ENCODE measurements at places on chromosomes 13 and 19.
A peak's percentile ranks its signal among the peaks of the same experiment; 100 is the strongest.

DNA sequence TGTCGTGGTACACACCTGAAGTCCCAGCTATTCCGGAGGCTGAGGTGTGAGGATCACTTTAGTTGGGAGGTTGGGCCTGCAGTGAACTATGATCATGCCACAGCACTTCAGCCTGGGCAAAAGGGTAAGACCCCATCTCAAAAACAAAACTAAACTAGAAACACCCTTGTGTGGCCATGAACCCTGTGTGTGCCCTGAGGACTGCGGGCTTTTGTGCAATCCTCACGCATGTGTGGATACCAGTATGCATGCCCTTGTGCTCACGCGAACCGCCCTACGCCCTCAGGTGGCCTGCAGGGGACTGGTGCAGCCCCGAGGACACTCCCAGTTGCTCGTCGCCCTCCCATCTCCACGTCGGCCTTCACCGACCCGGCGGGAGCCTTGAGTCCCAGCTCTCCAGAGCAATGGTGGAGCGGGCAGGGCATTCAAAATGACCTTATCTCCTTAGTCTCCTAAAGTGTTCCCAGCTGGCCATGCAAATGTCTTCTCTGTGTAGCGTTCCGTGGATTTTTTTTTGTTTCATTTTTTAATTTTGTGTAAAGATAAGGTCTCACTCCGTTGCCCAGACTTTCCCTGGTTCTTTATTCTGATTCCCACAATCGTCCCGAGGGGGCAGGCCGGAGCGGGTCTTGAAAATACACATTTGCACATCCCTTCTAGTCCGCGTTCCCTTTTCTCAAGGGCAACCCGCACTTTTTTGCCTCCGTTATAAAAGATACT is 868 bp upstream of the EGLN2 start:
- DNase-seq = peak; percentile 66

- DNase-seq = no peak
Observed at GRCh38 chr13:79941752-79942151, 399.2 kb downstream of the SPRY2 start.

- DNase-seq = no peak
Observed at GRCh38 chr13:110186231-110186855, 120.6 kb downstream of the COL4A1 start.

GRCh38 chr13:25170554-25171111 is 1.5 kb downstream of the AMER2 start:
- DNase-seq = peak; percentile 76

DNA sequence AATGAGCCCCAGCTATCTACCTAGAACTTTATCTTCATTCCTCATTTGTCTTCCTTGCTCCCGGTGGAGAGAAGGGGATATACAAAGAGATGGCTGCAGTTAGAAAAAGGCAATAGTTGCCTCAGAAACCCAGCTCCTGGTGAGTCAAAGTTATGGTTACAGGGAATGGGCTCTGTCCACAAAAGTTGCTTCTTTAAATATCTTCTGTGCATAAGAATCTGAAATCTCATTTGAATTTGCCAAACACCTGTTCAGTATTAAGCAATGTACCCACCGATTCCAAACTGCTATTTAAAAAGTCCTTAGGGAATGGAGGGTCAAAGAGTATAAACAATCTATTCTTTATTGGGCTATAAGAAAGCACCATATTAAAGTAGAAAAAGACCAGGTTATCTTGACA is 48.4 kb downstream of the DCLK1 start:
- DNase-seq = no peak

DNA sequence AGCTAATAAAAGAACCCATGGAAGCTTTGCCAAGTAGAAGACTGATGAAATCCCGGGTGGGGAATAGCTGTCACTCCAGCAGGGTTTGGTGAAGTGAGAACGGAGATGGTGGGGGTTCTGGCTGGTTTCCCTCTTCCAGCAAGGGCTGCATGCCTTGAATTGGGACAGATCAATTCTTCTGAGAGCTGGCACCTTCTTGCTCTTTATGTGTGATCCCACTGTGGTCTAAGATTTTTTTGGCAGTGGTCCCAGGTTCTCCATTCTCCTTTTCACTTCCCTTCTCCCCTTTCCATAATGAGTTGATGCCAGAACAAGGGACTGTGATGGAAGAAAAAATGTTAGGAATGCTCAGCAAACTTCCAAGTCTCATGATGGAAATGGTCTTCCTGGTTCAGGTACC is 50.0 kb downstream of the TNFSF11 start:
- DNase-seq = no peak

GRCh38 chr13:46675016-46675415 is 121.9 kb downstream of the ESD start:
- no peak for DNase-seq

DNA sequence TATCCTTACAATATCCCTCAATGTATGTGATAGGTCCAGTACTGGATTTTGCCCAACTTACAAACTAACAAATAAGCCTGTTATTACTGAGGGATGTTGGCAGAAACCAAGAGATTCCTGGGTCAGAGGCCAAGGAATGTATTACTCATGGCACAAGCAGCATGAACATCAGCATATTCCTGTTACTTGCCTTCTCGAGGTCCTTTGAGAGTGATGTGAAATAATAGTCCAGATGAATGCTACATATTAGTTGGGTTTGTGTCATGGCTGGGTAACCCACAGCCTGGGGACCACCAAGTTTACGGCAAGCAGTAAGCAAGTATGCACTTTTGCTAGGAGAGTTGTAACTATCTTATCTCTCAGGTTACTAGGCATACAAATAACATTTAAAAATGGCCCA is 384.5 kb upstream of the GPC6 start:
- DNase-seq = no peak

DNA sequence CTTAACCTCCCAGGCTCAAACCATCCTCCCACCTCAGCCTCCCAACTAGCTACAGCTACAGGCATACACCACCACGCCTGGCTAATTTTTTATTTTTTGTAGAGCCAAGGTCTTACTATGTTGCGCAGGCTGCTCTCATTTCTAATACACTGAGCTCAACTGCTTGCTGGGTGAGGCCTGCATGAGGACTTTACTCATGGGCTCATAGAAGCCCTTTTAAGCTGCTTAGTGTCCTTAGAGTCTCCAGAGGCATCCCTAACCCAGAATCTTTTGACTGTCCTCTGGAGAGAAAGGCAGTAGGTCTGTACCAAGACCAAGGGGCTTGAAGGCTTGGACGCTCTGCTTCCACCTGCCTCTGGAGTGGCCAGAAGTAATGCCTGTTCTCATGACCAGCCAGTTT is 141.6 kb downstream of the TM9SF2 start:
- DNase-seq = no peak

GRCh38 chr13:77729502-77730221 is 32.2 kb downstream of the SLAIN1 start:
- DNase-seq = no peak

- no peak for DNase-seq
Observed at GRCh38 chr19:16530540-16531379, 11.5 kb downstream of the CHERP start.

DNA sequence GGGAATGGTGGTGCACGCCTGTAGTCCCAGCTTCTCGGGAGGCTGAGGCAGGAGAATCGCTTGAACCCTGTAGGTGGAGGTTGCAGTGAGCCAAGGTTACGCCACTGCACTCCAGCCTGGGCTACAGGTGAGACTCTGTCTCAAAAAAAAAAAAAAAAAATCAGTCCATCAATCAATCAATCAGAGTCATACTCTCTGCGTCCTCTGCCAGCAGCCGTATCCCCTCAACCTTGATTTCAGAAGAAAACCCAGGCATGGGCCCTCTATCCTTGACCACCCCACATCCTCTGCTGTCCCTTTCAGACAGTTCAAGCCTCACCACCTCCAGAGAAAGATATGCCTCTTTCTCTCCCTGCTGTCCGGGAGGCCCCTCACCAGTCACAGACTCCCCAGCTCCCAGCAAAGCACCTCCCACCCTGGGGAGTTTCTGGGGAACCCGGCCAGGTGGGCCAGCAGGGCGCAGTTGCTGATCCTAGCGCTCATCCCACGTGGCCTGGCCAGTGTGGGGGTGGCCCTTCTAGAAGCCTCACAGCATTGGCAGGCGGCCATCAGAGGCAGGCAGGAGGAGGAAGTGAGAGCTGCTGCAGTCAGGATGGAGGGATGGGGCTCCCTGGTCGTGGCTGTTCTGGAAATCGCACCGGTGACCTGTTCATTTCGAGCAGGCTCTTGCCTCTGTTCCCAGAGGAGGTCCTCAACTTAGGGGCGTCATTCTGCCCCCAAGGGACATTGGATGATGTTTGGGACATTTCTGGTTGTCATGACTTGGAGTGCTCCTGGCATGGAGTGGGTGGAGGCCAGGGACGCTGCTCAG is 10.2 kb upstream of the JSRP1 start:
- peak; percentile 69 for DNase-seq

- no peak for DNase-seq
Observed at GRCh38 chr13:45768656-45769479, 66.7 kb downstream of the CBY2 start.

GRCh38 chr19:4134351-4134750 is 10.4 kb upstream of the MAP2K2 start:
- no peak for DNase-seq

DNA sequence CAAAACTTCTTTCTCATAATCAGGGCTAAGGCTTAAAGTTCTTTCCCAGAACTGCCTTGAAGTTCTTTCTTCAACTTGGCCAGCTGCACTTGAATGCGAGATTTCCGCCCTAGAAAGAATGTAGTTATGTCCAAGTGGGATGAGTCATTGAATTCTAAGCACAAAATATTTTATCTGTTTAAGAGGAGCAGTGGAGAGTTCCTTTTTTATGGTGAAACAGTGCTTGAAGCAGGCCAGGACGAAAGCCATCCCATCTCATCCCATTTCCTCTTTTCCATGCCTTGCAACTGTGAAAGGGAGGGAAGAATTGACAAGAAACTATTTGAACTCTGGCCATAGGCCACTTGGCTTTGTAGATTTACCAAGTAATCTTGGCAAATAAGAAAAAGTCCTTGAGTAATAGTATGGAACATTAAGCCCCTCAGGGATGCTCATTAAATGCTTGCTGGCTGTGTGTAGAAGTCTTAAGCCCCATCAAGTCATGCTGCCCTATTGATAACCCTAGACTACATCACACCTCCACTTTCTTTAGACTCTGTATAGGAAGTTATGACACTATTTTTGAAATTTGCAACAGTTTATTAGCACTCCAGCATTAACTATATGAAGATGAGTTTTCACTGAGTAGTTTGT is 174.5 kb downstream of the KCTD12 start:
- no peak for DNase-seq

- peak; percentile 25 for DNase-seq
Observed at GRCh38 chr19:2887391-2887914, 13.3 kb upstream of the ZNF57 start.

- DNase-seq = no peak
Observed at GRCh38 chr13:21176982-21177284, 475 bp downstream of the MRPL57 start.

DNA sequence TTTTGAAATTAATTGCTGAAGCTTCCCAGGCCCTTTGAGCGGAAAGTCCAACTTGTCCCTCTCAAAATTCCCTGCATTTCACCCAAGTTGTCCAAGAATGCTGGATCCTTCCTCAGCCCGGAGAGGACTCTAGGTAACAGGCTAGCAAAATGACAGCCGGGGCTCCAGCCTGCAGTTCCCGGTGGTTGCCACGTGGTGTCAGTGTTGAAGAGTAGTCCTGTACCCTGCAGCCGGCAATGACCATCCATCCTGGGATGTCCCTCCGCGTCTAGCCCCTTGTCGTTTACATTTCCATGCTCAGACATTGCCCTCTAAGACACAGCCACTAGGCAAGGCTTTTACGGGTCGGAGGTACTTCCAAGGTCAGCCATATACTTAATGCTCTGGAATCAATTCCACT is 31.4 kb upstream of the MTIF3 start:
- no peak for DNase-seq

GRCh38 chr13:103799028-103799427 is 732.8 kb upstream of the SLC10A2 start:
- no peak for DNase-seq

DNA sequence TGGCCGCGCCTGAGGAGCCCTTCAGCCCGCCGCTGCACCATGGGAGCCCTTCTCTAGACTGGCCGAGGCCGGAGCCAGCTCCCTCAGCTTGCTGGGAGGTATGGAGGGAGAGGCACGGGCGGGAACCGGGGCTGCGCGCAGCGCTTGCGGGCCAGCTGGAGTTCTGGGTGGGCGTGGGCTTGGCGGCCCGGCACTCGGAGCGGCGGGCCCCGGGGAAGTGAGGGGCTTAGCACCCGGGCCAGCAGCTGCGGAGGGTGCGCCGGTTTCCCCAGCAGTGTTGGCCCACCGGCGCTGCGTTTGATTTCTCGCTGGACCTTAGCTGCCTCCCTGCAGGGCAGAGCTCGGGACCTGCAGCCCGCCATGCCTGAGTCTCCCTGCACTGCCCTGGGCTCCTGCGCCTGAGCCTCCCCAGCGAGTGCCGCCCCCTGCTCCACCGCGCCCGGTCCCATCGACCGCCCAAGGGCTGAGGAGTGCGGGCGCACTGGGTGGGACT is 1890.0 kb upstream of the PCDH20 start:
- DNase-seq = no peak
